GM23248 (cell line): ENCODE measurements at places on chromosomes 5 and 9. TPM values are rescaled to one million over a fixed set of nuclear protein-coding genes. Genes with fewer than 3 reads are reported as not detected.

Gene CCDC180
- total RNA-seq: 0.11 and 0.51 TPM in 2 replicates

GRCh38 chr9:107243742-107244141 lies 39.3 kb upstream of the RAD23B start:
- DNase-seq: peak; percentile 48

DNA sequence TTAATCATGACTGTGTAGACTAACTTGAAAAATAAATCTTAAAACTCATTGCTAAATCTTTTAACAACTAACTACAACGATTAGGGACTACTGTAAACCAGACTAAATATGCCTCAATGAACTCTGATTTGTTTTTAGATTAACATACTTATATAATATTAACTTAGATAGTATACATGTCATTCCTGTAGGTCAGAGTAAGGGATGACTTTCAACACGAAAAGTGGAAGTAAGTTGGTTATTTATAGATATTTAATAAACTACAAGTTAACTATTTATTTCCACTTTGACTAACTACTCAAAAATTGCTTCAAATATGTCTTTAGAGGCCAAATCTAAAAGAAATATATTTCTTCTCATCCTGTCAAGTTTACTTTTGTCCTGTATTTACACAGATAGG lies 795.6 kb downstream of the PTPRD start:
- no peak for DNase-seq

GRCh38 chr5:100575815-100576214 lies 40.6 kb downstream of the FAM174A start:
- DNase-seq: no peak

GRCh38 chr9:129336601-129337331 lies 158.7 kb upstream of the IER5L start:
- peak; percentile 81 for DNase-seq
